ENCODE measurements at places on chromosomes 16 and 17. TPM values are rescaled to one million over a fixed set of nuclear protein-coding genes. Genes with fewer than 3 reads are reported as not detected.

TNK1 gene
- 9.7 TPM for total RNA-seq

SLC5A2 gene
- total RNA-seq: not detected

EVI2A gene
- 1.0 TPM for total RNA-seq

TMEM100 gene
- total RNA-seq: 0.50 TPM

NPTX1 gene
- total RNA-seq: 0.21 TPM

ZSCAN10 gene
- total RNA-seq: not detected

SKAP1 gene
- total RNA-seq: not detected

ATXN2L gene
- 247 TPM for total RNA-seq

ATP2A3 gene
- total RNA-seq: 0.05 TPM

KRT33A gene
- not detected for total RNA-seq

EME1 gene
- 8.0 TPM for total RNA-seq

MT2A gene
- 295 TPM for total RNA-seq

INCA1 gene
- 0.91 TPM for total RNA-seq

MT1F gene
- total RNA-seq: 4.2 TPM

ZNF598 gene
- 31.8 TPM for total RNA-seq

SYCE1L gene
- total RNA-seq: 16.4 TPM

PLSCR3 gene
- total RNA-seq: 32.3 TPM

NTN1 gene
- 10.7 TPM for total RNA-seq

PPP1R27 gene
- 1.5 TPM for total RNA-seq

PRDM7 gene
- not detected for total RNA-seq

HOXB1 gene
- not detected for total RNA-seq

KRT10 gene
- 2.8 TPM for total RNA-seq

MFAP4 gene
- not detected for total RNA-seq

G6PC3 gene
- total RNA-seq: 68.1 TPM

HEATR9 gene
- not detected for total RNA-seq

PRR14 gene
- total RNA-seq: 10.2 TPM

P2RX1 gene
- not detected for total RNA-seq

CMTM2 gene
- not detected for total RNA-seq

IL4R gene
- total RNA-seq: 152 TPM

KRTAP4-1 gene
- total RNA-seq: not detected

ATXN1L gene
- total RNA-seq: 16.5 TPM

TRAP1 gene
- total RNA-seq: 97.2 TPM

ADAMTS18 gene
- total RNA-seq: under 0.01 TPM

ZNF652 gene
- total RNA-seq: 12.9 TPM

C1QL1 gene
- total RNA-seq: 0.54 TPM

SMTNL2 gene
- not detected for total RNA-seq

PMFBP1 gene
- under 0.01 TPM for total RNA-seq

SLC6A4 gene
- not detected for total RNA-seq

CCL23 gene
- not detected for total RNA-seq

NPW gene
- total RNA-seq: 3.7 TPM

CD300LG gene
- total RNA-seq: not detected

MYH8 gene
- total RNA-seq: not detected

MGAT5B gene
- 0.89 TPM for total RNA-seq

TIGD7 gene
- 2.8 TPM for total RNA-seq

SLFN12 gene
- 6.3 TPM for total RNA-seq

CCDC154 gene
- 2.8 TPM for total RNA-seq

DHX58 gene
- 12.2 TPM for total RNA-seq

AIPL1 gene
- not detected for total RNA-seq

SALL1 gene
- not detected for total RNA-seq

XAF1 gene
- 0.43 TPM for total RNA-seq

OSGIN1 gene
- total RNA-seq: 9.3 TPM

TNFSF13 gene
- total RNA-seq: 5.3 TPM

KRT9 gene
- total RNA-seq: 0.17 TPM

ATP6V0D1 gene
- 93.3 TPM for total RNA-seq

HS3ST3B1 gene
- total RNA-seq: 4.0 TPM

CORO1A gene
- total RNA-seq: 27.1 TPM

CIBAR2 gene
- not detected for total RNA-seq
